ENCODE measurements at places on chromosomes 6 and 20.

- DNase-seq = no peak
Measured at GRCh38 chr6:428047-428603, 36.6 kb downstream of the IRF4 start.

DNA sequence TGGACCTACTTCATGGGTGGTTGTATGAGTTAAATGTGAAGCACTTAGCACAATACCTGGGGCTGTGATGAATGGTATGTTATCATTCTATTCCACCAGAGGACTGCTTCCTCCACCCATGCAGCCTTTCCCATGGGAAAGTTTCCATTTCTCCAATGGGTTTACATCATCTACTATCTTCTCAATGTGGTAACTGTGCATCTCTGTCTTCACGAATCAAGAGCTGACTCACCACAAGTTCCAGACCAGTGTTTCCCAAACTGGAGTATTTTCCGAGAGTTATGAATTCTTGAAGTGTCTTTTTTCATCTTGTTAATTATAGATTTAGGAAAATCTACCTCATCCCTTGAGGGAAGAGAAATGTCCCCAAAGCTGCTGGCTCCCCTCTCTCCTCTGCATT, 182.8 kb downstream of the UNC5CL start:
- no peak for DNase-seq

DNA sequence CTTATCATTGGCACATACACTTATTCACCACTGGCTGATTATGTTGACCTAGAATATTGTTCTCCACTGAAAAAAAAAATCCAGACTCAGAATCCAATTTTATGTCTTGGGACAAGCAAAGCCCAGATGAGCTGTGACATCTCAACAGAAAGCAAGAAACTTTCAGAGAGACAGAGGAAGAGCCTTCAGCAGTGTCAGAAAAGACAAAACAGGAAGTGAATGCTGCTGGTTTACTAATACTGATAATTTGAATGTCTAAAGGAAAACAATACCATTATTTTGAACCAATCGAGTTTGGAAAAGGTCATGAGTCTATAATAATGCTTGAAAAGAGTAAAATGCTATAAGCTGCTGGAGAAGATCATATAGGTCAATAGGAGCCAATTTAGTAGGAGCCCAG, 179.8 kb upstream of the RIMS1 start:
- DNase-seq = no peak

DNA sequence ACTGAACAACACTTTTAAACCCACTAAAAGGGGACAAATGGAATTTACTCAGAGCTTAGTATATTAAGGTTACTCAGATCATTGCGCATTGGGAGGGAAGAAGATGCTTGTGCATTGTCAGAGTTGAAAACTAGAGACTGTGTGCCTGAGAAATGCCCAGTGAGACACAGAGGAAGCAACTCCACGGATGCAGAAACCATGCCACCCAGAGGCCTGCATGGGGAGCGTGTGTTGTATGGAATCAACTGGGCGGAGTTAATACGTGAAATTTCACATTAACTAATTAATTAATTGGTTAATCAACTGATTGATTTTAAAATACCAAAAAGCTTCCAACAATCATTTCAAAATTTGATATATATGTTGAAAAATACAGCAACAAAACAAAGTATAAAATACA, 391.6 kb downstream of the PLCB1 start:
- DNase-seq = no peak
